Fibroblast of skin of right quadriceps (primary cell): ENCODE measurements at places on chromosomes 16 and 17.

DNA sequence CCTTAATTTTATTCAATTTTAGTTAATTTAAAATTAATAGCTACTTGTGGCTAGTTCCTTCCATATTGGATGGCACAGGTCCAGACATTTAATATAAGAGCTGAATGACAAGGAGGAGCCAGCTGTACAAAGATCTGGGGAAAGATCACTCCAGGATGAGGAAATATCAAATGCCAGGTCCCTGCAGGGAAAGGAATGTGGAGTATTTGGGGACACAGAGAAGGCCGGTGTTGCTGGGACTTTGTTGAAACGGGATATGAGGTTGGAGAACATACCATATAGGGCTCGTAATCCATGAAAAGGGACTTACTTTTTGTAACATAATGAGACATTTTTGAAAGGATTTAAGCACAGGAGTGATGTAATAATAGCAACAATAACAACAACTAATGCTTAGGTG is 426.8 kb downstream of the HS3ST4 start:
- no peak for DNase-seq

DNA sequence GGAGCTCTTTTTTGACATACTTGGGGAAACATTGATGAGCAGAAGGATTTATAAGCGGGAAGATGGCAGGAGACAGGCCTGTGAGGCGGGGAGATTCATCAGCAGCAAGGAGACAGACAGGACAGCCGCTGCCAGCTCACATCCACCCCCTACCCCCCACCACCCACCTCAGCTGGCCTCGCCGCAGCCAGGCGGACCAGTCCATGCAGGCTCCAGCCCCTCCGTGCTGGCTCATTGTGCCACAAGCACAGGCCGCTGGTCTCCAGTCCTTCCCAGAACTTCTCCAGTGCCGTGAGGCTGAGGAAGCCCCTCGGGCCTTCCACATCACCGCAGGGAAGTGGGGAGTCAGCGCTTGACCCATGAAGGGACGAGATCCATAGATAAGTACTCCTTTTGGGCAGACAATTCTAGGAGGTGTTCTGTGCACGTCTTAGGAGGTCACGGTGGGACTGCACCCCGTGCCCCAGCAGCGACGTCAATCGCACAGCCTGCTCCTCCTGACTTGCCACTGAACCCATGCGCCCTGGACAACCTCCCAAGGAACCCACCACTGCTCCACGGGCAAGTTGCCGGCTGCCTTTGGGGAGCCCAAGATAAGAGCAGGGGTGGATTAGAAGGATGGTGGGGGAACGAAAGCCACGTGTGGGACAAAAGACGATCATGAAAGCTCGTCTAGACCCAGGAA is 323.6 kb downstream of the C16orf95 start:
- no peak for DNase-seq

DNA sequence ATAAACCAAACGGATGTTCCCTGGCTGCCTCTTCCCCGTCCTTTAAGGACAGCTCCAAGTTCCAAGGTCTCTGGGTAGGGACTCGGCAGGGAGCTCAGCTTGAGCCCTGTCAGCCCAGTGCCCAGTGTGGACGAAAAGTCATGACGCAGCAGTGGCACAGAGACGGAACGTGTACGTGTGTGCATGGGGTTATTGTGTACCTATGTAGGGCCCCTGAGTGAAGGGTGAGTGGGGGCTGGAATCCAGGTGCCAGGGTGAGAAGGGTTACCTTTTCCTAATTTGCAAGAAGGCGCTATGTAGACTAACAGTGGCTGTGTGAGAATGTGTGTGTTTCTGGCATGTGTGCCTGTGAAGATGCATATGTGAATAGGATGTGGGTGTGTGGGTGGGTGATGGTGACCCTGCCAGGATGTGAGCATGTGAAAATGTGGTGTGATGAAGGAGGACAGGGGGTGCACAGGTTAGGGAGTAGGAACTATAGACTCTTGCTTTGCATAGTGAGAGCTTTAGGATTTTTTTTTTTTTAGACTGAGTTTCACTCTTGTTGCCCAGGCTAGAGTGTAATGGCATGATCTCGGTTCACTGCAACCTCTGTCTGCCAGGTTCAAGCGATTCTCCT is 6.0 kb downstream of the SCN4A start:
- DNase-seq = no peak

- DNase-seq = no peak
These were observed 146.1 kb downstream of the RAB11FIP4 start for GRCh38 chr17:31537565-31538011.

DNA sequence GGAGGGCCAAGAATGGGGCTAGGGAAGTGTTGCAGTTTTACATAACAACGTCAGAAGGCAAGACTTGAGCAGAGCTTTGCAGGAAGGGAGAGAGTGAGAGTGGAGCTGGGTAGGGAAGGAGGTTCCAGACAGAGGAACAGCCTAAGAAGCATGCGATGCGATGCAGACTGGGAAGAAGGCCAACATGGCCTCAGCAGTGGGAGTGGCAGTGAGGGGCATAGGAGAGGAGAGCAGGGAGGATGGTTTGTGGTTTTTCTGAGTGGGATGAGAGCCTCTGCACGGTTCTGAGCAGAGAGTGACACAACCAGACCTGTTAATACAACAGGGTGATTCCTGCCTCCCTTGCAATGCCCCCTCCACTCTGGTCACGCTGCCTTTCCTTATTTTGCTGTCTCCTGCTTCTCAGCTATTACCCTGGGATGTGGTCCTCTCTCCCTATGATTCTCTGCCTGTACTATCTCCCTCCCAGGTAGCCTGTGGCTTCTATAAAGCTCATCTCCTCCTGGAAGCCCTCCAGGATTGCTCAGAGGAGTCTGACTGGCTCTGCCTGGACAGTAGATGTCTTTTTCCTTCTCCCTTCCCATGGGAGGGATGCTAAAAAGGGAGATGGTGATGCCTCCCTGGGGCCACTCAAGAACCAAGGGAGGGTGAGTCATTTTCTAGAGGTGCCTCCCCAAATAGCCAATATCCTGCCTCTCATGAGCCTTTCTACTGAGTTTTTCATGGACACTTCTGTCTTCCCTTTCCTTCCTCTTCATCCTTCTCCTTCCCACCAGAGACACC is 38.7 kb upstream of the NGFR start:
- peak; percentile 94 for DNase-seq

DNA sequence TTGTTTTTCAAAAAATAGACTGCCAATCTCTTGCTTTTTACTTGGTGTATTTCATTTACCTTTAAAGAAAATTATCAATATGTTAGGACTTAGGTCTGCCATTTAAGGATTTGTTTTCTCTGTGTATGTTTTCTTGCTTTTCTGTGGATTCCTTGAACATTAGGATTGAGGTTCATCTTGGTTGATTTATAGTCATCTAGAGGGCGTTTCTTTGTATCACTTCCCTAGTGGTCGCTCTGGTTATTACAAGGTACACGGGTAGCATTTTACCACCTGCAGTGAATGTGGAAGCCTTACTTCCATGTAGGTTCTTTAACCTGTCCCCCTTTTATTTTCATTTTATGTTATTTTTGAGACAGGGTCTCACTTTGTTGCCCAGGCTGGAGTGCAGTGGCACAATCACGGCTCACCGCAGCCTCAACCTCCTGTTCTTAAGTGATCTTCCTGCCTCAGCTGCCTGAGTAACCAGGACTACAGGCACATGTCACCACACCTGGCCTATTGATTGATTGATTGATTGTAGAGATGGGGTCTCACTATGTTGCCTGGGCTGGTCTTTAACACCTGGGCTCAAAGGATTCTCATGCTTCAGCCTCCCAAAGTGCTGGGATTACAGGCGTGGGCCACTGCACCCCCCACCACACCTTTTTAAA is 35.2 kb upstream of the CBX4 start:
- DNase-seq = no peak

- DNase-seq = no peak
These were observed 8.2 kb downstream of the POLR2C start for GRCh38 chr16:57470711-57471110.

DNA sequence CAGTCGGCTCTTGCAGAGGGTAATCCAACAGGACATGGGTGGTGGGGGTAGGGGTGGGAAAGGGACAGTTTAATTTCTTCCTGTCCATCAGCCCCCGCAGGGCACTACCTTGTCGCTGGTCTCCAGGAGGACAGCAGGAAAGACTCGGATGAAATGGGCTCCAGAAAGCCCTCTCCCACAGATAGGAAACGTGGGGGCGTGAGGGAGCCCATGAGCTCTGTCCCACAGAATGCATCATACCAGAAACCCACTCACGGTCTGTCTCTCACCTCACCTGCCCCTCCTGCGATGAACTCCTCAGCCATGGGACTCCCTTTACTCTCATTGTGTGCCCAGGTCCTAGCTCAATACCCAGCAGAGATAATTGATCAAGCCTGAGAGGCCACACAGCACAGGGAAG is 240.1 kb downstream of the GSG1L start:
- DNase-seq = no peak

DNA sequence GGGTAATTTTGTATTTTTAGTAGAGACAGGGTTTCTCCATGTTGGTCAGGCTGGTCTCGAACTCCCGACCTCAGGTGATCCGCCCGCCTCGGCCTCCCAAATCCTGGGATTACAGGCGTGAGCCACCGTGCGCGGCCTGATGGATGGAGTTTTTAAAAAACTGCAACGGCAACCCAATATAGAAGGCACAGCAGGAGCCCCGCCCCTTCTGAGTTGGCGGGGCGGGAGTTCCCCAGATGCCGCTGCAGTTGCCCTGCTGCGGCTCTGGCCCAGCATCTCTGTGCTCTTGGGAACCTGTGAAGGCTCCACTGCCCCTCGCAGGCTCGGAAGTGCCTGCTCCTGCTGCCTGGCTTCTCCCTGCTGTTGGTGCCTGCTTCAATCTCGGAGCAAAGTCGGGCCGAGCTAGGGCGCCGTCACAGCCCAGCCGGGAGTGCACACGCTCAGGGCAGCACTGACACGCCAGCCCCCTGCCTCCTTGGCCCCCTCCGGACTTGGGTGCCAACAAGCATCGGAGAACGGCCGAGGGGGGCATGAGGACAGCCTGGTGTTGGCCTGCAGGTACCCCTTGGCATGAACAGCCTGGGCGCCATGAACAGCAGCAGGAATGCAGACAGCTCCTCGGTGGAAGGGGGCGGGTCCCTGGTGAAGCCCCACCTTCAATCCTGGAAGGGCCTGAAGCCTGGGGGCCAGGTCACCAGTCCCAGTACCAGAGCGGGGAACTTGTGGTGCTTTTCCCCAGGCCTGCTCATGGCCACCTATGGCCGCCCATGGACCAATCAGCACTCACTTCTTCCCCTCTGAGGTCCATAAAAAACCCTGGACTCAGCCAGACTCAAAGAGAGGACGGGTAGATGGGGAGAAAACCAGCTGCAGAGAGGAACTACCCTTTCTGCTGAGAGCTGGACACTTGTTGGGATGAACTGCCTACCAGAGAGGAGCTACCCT is 2.3 kb upstream of the NT5M start:
- peak; percentile 44 for DNase-seq

GRCh38 chr17:49928126-49928800 is 40.7 kb upstream of the DLX4 start:
- DNase-seq = no peak
